ENCODE measurements at places on chromosomes 6 and 20.
A peak's percentile ranks its signal among the peaks of the same experiment; 100 is the strongest.

- DNase-seq = no peak
These were observed 64.1 kb upstream of the TGM3 start for GRCh38 chr20:2231701-2232100.

DNA sequence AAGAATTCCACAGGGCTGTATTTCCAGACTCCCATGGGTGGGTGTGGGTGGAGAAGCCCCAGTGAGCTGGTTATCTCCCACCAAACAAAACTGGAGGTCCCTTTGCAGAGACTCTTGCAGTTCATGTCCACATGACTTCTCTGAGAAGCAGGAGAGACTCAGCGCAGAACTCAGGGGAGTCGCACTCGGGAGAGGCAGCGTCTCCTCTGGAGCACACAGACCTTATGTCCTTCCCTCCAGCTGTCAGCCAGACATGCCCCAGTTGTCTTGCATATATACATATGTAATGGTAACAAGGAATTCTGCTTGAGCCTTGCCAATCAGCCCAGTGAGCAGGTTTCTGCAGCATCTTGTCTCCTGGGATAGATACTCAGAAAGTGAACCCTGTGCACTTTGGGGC is 23.8 kb downstream of the MYT1 start:
- DNase-seq = no peak

- no peak for DNase-seq
These were observed 570.5 kb downstream of the EPHA7 start for GRCh38 chr6:92848901-92849300.

- DNase-seq = no peak
These were observed at the start of gene SLC22A3 for GRCh38 chr6:160348223-160349019. TSS of gene SLC22A3 (plus strand) at chr6:160348378. CDS start at chr6:160348420, 42 bp downstream.

- no peak for DNase-seq
These were observed 15.3 kb upstream of the HECA start for GRCh38 chr6:139119552-139119951.

GRCh38 chr6:135325624-135326424 is 144.7 kb downstream of the MYB start:
- DNase-seq = no peak

DNA sequence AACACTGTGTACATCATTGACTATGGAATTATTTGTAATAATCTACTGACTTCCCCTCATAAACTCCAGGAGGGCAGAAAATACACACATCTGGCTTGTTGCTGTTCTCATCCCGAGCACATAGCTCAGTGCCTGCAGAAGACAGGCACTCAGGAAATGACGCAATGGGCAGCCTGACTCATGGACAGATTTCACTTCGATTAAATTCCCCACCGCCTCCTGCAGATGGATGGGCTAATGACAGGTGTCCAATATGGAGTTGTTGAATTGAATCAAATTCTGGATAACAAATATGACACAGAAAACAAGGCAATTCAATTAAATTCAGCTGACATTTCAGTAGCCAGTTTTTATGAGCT is 9.1 kb downstream of the ANKRD60 start:
- DNase-seq = no peak

- no peak for DNase-seq
These were observed 169.1 kb downstream of the ERMARD start for GRCh38 chr6:169920359-169921020.

DNA sequence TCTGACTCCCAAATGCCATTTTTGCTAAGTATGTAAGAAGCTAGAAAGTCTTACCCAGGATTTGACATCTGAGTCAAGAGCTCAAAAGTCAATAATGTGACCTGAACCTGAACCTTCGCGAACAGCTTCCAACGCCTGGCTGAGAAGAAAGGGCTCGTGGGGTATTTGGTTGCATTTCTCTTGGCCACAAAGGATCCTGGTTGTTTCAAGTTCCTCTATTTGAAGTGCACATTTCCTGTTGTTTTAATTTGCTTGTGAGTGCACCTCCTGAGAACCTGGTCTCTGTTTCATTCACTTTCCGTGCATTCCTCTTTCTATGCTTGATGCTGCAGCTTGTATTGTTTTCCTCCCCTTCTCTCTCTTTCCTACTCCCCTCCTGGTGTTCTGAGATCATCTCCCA is 212.5 kb downstream of the FOXA2 start:
- DNase-seq = peak; percentile 22

Data from GM10248 (cell line).